ENCODE measurements at places on chromosomes 5 and 9.

GRCh38 chr5:150632305-150633160 lies 7.9 kb upstream of the SYNPO start:
- DNase-seq, result no peak

DNA sequence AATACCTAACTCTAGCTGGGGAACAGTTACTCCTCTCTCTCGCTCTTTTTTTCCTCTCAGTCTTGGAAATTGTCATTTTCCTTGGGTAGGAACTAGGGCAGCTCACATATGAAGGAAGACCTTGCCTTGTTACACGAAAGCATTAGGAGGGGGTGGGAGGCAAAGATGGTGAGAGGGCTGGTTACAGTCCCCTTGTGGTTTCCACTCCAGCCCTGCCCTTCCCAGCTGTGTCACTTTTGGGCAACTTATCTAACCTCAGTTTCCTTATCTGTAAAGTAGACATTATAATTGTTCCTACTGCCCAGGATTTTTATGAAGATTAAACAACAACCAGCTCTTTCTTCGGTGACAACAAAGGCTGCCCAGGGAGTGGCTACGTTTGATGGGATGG lies 196.2 kb upstream of the CLINT1 start:
- no peak for DNase-seq

- DNase-seq, result no peak
Observed at GRCh38 chr5:103178167-103178566, 58.1 kb downstream of the PPIP5K2 start.

GRCh38 chr5:118176146-118176545 lies 812.2 kb downstream of the DTWD2 start:
- DNase-seq, result no peak

DNA sequence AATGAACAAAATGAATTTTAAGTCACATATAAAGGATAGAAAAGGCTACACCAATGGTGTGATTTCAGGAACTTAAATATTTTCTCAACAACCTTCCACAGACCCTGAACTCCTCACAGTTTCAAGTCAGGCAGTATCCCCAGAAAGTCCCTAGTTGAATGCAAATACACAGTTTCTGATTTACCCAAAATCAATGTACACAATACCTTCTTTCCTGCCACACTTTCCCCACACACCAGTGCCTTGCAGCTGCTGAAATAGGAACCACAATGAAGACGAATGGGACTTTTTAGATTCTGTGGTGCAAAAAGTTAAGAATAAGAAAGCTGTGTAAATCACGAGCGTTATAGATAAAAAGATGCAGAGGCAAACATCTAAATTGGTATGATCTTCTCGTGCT lies 552.4 kb upstream of the MEF2C start:
- no peak for DNase-seq

DNA sequence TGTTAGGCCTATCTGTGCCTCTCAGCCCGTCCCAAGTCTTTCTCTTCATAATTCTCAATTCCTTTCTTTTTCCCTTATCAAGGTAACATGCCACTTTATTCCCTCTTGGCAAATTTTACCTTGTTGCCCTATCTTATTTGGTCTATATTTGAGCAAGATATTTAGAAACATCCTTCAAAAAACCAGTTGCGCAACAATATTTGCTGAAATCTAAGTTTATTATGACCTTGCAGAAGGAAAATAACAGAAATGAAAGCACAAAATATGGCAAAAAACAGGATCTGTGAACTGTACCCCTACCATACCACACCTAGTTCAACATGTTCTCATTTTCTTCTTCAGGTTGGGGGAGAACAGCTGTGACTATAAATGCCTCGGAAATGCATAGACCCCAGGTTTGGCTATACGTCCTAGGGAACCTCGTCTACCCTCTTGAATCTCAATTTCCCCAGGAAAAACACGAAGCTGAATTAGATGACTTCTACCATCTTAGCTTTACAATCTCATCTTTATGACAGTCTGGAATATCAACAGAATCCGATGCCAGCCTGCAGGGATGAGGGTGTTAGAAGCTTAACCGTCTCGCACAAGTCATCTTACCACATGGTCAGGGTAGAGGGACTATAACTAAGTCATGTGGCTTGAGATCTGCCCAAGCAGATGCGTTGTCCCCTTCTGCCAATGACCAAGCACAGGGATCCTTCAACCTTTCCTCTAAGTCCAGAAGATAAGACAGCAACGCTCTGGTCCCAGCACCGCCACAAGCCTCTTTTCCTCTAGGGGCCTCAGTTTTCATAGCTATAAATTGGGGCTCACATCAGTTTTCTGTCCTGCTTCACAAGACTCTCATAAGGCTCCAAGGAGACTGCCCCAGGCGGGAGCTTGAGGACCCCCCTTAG lies 1.3 kb downstream of the LCP2 start:
- peak; percentile 80 for DNase-seq

GRCh38 chr9:12934545-12935272 lies 159.9 kb downstream of the LURAP1L start:
- no peak for DNase-seq

DNA sequence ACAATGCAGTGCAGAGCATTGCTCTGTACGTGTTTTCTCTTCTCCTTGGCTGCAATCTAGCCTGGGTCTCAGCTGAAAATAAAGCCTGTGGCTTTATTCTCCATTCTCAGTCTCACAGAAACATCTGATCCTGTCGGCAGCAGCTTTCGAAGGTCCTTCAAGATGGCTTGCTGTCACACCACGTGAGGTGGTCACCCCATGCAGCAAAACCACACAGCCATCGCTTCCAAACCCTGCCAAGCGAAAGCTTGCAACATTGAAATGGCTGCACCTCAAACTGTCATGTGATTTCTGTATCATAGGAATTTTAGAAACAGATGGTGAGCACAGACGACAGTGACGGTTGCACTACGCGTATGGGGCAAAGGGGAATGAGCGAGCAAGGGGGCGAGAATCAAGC lies 98.5 kb upstream of the SMARCA2 start:
- no peak for DNase-seq

DNA sequence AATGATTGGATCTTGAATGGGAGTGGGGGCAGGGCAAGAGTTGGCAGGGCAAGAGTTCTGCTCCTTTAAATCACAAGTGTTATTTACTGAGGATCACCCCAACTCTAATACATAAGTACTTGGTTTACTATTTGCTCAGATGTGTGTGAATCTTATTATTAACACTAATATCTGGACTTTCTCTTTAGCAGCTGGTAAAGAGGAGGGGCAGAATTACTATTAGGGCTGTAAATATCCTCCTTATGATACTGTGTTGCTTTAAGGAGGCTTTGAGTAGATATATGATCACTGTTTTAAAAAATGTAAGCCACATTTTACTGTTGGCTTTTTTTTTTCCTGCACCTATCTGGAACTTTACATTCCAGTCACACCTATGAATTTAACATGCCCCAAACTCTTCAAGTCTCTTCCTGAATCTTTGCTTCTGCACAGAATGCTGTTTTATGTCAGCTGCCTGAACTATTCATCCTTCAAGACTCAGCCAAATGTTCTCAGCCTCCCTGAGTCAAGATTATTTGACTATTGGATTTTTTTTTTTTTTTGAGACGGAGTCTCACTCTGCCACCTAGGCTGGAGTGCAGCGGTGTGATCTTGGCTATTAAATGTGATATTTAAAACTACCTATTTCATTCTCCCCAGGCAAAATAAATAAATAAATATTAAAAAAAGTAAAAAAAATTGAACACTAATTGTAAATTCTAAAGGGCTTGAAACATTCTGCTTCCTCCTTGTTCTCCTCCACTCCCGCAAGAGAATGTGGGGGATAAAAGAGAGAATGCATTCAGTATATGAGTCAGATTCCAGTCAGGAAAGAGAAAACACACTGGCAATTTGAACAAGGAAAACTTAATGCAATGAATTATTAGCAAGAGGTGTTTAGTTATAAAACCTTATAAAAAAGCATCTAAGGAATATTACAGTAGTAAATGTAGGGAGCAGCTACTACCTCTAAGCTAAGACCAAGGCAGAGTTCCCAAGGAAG lies 99.3 kb downstream of the FOCAD start:
- no peak for DNase-seq

DNA sequence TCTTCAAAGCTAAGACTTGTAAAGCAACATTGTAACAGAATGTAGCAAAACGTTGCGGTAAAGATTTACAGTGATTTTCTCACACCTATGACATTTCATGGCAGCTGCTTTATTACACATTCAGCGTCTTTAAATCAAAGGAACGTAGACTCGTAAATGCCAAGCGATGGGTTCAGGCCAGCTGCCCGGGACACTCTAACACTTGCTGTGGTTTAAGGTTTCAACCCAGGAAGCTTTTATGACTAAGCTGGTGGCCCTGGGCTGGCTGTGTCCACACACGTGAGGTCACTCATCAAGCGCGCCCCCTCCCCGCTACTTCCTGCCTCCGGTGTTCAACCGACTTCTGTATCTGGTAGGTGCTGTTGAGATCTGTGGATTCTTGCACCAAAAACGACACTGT lies 2.5 kb downstream of the SLC6A18 start:
- DNase-seq, result no peak

DNA sequence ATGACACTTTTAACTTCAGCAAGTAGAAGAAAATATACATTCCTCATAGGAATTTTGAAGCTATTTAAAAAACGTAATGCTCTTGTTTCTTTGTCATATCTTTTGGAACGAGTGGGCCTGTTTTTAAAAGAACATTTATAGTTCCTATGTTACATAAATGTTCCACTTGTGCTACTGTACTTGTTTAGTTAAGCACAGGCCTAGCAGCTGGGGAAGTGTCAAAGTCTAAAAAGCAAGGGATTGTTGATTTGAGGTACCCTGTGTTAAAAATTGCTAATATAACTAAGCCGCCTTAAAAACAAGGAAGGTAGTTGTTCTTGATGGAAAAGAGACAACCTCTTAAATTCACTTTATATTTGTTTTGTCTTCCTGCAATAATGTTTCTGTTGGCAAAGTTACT lies 27.2 kb upstream of the ELL2 start:
- no peak for DNase-seq

DNA sequence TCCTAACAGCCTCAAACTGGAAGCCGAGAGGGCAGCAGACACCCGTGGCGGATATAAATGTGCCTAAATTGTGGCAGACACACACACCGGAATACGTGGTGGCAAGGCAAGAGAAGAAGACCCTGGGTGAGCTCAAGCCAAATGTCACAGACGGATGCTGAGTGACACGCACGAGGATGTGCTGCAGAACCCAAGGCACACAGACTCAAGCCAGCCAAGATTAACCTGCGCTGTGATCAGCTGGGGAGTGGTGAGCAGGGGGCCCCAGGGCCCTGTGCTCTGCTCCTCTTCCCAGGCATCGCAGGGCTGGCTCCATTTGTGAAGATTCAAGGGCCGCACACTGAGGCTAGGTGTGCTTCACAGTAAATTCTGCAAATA lies 16.4 kb downstream of the SEMA4D start:
- no peak for DNase-seq

GRCh38 chr9:29778281-29778849 lies 2205.1 kb upstream of the C9orf72 start:
- DNase-seq, result no peak

DNA sequence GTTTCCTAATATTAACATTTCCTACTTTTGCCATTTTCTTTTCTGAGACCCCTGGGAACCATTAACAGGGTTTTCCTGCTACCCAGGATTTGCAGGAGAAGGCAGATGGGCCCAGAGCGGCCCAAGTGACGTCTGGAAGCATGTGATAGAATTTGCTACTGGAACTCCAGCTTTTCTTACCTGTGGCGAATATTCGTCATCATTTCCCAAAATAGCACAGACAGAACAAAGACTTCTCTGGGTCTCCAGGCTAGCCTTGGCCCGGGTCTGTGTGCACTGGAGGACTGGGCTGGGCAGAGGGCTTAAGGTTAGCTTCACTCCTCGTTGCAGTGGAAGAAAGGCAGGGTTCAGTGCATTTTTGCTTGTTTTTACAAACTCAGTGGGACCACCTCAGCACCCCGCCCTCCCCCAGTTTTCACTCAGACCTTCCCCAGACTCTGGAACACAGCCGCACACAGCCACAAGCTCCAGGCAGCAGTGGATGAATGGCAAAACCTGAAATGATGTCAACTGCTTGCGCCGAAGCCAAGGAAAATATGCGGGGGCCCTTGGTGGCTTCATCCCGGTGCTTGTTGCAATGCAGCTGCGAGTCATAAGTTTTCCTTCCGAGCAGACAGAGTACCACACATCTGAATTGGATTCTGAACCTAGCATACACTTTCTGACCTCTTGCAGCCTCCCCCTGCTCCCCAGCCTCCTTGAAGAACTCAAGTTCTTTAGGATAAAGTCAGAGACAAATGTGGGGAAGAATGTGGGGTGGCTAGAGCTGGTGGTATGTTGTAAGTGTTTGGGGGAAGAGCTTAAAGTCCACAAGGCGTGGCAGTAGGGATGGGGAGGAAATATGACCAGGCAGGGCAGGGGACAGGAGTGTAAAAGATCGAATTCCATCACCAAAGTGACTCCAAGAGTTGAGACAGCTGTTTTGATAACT lies 586.0 kb downstream of the CCDC171 start:
- no peak for DNase-seq

DNA sequence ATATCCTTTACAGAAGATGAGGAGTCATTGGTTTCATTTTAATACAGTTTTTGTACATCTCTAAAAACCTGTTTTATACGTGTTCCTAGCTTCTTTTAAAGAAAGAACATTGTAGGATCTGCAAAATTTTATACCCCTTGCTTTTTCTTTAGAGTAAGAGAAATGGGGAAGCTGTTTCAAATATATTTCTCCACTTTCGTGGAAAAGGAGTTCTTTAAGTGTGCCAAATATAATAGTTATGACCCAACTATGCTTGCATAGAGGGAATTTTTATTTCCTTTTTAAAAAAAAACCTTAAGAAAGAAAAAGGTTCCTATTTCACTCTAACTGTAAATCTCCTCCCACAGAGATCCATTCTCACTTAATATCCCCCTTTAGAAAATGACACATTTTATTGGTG lies 27.5 kb upstream of the DMAC1 start:
- no peak for DNase-seq

GRCh38 chr9:127873886-127874285 lies 3.6 kb downstream of the AK1 start:
- DNase-seq, result no peak
